Metanephros (tissue), 2 donors: ENCODE measurements at places on chromosomes 4 and X. TPM values are rescaled to one million over a fixed set of nuclear protein-coding genes. Genes with fewer than 3 reads are reported as not detected.

Gene ERCC6L
- 1.2 TPM for total RNA-seq

Gene RPA4
- 2.4 TPM for total RNA-seq

Gene GTPBP6
- total RNA-seq, result 29.2 TPM

Gene MAP3K15
- total RNA-seq, result 5.0 TPM

Gene RENBP
- total RNA-seq, result 13.3 TPM

Gene THAP9
- 18.4 TPM for total RNA-seq

Gene TCEAL6
- total RNA-seq, result not detected

Gene WDR44
- 12.3 TPM for total RNA-seq

Gene TMEM150C
- 17.7 TPM for total RNA-seq

Gene FATE1
- total RNA-seq, result 0.29 TPM
